SHP77 treated with DMSO at 0.1 percent for 48 hours (cell line): ENCODE measurements at places on chromosomes 1 and 21.
A peak's percentile ranks its signal among the peaks of the same experiment; 100 is the strongest.

DNA sequence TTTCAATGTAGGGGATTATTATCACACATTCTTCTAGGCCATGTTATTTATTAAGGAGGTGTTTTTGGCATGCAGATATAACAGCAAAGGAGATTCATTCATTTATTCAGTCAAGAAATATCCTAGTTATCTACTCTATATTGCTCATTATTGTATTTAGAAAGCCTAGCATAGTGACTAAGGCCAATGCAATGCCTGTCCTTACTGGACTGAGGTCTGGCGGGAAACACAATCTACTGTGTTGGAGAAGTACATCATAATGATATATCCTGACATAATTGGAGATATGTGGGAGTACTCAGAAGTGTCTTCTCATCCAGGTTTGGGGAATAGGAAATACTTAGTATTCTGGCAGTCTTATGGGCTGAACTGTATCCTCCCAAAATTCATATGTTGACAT, 421.5 kb upstream of the USP24 start:
- no peak for DNase-seq

DNA sequence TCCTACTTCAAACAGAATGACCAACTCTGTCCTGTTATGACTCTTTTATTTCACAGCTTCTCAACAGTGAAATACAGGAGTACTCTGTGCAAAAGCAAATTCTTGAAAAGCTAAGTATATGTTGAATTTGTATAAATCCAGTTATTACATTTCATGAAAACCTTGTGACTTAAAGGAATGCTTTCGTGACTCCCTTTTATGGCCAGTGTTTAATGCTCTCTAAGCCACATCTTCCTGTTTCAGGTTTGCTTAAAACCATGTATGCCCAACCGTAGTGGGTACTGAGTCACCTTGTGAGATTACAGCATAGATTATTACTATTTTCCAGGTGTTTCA, 40.2 kb upstream of the KIF1B start:
- no peak for DNase-seq

DNA sequence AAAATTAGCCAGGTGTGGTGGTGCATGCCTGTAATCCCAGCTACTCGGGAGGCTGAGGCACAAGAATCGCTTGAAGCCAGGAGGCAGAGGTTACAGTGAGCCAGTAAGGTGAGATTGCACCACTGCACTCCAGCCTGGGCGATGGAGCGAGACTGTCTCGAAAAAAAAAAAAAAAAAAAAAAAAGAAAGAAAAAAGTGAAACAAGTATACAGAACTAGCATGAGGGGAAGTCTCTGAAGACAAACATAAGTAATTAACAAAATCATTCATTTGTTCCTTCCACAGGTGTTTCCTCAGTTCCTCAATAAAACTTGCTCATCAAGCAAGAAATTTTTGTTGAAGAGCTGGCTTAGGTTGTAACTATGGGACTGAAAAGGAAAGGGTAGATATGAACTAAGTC, 52.2 kb upstream of the CNN3 start:
- no peak for DNase-seq

GRCh38 chr1:9877962-9878361, 32.1 kb downstream of the CTNNBIP1 start:
- no peak for DNase-seq

DNA sequence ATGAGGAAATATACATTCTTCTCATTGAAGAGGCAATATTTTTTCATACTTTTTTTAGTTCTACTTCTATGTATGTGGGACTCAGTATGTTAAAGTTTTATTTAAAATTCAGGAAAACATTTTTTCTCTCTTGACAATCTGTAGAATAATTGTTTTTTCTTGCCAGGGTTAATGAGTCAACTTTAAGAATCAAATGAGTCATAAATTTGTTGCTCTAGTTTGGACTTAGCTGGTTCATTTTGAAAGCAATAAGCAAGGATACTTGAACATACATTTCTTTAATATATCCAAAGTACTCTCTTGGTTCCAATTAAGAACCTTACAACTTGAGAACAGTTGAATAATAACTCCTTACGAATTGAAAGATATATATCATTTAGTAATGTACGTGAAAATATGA, 1145.3 kb upstream of the B3GALT2 start:
- DNase-seq: no peak

DNA sequence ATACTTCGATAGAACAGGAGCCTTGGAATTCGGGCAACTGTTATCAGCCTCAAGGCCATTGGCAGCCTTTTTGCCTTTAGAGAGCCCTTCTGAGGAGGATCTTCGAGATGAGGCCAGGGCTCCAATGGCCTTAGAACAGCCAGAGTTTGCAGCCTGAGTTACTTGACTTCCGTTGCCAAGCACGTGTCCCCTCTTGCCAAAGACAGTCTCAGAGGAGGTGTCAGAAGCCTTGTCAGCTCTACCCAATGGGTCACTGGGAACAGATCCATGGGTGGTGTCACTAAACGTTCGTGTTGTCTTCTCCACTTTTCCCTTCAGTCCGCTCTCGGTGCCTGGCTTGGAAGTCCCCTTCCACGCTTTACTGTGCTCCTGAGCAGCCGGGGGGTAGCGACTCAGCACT, 73.2 kb downstream of the KDM1A start:
- no peak for DNase-seq

DNA sequence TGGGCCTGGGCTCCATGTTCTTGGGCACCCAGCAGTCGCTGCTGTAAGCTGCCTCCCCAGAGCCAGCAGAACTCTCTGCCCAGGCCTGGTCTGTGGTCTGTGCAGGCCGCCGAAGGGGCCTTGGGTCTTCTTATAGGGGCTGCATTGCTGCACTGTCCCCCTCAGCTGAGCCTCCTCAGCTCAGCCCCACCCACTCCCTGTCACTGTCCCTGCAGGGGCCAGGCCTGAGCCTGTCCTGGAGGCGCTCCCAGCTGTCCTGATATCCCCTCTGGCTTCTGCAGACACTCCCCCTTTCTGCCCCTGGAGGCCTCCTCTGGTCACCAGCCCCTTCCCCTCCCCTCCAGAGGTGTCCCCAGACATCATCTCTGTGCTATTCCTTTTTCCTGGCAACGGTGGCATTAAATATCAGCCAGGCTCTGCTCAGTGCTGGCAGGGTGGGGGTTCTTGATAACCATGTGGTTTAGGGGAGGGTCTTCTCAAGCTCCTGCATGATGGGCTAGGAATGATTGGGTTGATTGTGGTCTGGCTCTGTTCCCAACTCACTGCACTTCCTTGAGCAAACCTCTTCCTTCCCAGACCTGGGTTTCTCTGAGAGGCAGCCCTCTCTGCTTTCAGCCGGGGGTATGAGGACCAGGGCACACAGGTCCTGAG, 3.7 kb upstream of the FOXO6 start:
- no peak for DNase-seq

DNA sequence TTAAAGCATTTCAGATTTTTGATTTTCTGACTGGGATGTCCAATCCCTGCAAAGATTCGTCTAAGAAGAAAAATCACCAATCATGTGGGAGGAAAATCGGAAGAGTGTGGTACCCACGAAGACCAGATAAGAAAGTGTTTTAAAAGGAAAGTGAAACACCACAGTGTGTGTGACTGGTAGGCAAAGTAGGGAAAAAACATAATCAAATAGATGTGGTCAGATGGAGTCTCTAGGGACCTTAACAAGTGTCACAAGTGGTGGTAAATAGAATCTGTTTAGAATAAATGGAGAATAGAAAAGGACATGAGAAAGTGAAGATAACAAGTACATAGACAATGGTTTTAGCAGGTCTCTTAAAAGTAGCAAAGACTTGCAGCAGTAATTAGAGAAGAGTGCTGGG, 154.6 kb downstream of the SLC30A10 start:
- DNase-seq: no peak

- DNase-seq: no peak
Observed at GRCh38 chr21:29671728-29672127, 268.1 kb downstream of the GRIK1 start.

GRCh38 chr1:34918977-34919561, 10.4 kb downstream of the DLGAP3 start:
- peak; percentile 3 for DNase-seq

DNA sequence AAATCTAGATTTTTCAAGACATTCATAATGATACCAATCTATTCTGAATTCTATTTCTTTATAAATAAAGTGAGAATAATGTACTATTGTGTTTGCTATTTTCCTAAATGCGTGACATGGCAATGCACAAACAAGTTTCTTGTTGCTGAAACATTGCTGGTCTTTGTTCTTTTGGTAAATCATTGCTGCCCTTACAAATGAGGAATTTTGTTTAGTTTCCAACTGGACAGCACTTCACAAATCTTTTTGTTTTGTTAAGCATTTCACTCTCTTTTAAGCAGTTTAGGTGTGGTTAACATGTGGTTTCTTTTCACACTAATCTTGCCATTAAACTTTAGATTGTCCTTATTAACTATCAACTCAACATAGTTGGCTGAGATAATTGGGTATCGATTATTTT, 94.6 kb downstream of the LRRC7 start:
- DNase-seq: no peak
